ENCODE measurements at places on chromosomes 11 and 22. TPM values are rescaled to one million over a fixed set of nuclear protein-coding genes. Genes with fewer than 3 reads are reported as not detected.

USH1C gene
- total RNA-seq = 1.6 TPM

JAM3 gene
- total RNA-seq = 4.0 TPM

MDK gene
- total RNA-seq = 18.5 TPM

NEFH gene
- total RNA-seq = 0.05 TPM

SPATA19 gene
- not detected for total RNA-seq

MAPK8IP2 gene
- total RNA-seq = 2.9 TPM

MS4A1 gene
- not detected for total RNA-seq

ZBTB16 gene
- total RNA-seq = 0.23 TPM
